ENCODE measurements at places on chromosomes 3 and 15. TPM values are rescaled to one million over a fixed set of nuclear protein-coding genes. Genes with fewer than 3 reads are reported as not detected.

The KNG1 gene
- total RNA-seq = 0.59 TPM

The ATP13A5 gene
- total RNA-seq = not detected

The ISL2 gene
- total RNA-seq = not detected

The TOP2B gene
- 67.2 TPM for total RNA-seq

The GUCA1C gene
- total RNA-seq = not detected

The QRICH1 gene
- 46.8 TPM for total RNA-seq

DNA sequence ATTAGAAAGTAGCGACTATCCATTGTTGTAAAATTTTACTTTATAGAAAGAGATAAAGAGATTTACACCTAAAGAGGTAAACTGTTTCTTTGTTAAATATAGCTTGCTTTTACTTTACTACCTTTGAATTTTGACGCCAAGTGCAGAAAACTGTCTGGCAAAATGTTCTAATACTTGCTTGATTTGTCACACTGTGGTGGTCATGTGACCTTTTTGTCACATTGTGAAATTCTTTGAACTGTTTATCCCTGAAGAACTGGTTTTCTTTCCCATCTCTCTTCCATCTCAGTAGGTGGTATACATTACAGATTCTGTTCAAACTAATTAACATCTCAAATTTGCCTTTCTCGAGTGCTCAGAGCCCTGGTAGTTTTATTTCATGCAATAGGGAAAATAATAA, 327.4 kb downstream of the NAALADL2 start:
- H3K4me3 ChIP-seq = no peak overlapping the region
- no peaks in the 10 kb centered on the region for H3K4me1 ChIP-seq
- H3K27me3 ChIP-seq = no peaks in the 10 kb centered on the region
- no peak for DNase-seq
- no peaks in the 10 kb centered on the region for H3K36me3 ChIP-seq
- H3K27ac ChIP-seq = no peak overlapping the region

GRCh38 chr3:140920029-140920428, 21.6 kb upstream of the SLC25A36 start:
- no peaks in the 10 kb centered on the region for H3K36me3 ChIP-seq
- H3K4me1 ChIP-seq = peaks cover 13% of the 10 kb centered on the region
- H3K4me3 ChIP-seq = no peak overlapping the region
- DNase-seq = no peak
- H3K27ac ChIP-seq = no peak overlapping the region

DNA sequence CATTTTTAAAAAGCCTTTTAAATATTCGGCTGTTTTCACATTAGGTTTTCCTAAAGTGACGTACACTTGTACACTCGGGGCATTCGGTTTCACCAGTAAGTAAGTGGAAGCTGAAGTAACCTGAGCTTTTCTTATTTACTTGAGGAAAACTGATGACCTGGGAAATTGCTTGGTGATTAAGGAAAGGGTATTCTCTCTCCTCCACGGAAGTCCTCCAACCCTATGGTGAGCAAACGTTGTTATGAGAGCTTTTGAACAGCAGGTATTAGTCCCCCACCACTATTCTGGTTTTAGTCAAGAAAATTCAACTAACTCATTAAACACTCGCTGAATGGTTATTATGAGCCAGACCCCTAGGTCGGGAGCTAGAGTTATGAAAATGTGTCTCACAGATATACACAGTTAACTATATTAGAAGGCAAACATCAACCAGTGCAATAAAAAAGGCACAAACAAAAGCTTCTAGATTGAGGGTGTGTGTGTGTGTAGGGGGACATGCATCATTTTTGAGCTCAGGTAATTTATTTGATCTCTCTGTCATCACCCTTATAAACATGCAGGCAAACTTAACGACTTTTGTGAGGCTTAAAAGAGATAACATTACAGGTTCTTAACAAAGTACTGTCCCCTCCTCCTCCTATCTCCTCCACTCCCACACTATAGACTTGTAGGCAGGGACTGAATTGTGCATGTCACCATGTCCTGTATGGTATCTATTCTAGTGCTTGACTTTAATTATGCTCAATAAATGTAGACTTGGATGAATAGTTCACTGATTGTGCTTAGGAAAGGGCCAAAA, 143.3 kb upstream of the MB21D2 start:
- no peak overlapping the region for H3K27ac ChIP-seq
- DNase-seq = no peak
- H3K4me1 ChIP-seq = no peaks in the 10 kb centered on the region
- no peaks in the 10 kb centered on the region for H3K36me3 ChIP-seq
- no peak overlapping the region for H3K4me3 ChIP-seq

- H3K27ac ChIP-seq = no peak overlapping the region
- no peaks in the 10 kb centered on the region for H3K27me3 ChIP-seq
- H3K4me1 ChIP-seq = no peaks in the 10 kb centered on the region
- no peak for DNase-seq
- H3K4me3 ChIP-seq = no peak overlapping the region
These were observed 168.5 kb upstream of the FAM3D start for GRCh38 chr3:58835086-58835485.

DNA sequence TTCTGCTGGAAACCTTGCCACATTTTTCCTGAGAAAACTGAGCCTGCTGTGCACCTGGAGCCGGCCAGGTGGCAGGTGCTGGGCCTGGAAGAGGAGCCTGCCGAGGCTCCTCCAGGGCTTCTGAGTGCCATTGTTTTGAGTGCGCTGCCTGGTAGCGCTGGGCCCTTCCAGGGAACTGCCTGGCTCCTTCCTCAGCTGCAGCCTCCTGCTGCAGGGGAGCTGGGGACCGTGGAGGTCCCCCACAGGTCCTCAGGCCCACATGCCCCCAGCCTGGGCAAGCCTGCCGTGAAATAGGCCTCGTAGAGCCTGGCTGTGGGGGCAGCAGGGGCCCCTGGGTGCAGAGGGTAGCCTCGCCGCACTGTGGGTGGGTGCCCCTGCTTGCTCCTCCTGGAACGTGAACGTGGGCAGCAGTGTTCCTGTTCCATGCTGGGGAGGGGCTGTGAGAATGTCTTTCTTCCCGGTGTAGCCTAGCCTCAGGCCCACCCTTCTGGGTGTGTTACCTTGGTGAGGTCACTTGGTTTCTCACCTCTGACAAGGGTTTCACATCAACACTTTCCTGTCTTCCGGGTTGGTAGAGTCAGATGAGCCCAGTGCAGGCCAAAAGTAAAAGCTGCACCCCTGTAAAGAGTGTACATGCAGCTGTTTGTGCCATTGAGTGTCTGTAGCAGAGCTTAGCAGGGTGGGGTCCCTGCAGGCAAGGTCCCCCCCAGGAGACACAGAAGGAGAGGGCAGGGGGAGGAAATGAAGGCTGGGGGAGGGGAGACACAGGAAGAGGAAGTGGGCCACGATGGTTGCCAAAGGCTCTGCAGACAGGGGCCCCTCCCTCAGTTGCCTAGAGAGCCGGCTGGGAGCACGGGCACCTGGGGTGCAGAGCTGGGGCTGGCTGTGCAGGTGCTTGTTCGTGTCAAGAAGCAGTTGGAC, 34.5 kb downstream of the KLF13 start:
- no peaks in the 10 kb centered on the region for H3K36me3 ChIP-seq
- H3K4me1 ChIP-seq = peaks cover 98% of the 10 kb centered on the region
- no peak for DNase-seq
- peak overlapping the region; percentile 96 for H3K27ac ChIP-seq
- no peak overlapping the region for H3K4me3 ChIP-seq

All from right atrium auricular region (tissue), 2 donors.